ENCODE measurements at places on chromosomes 7 and 10.

- no peak for DNase-seq
Observed at GRCh38 chr10:46247181-46247475, 39.7 kb upstream of the ANTXRL start.

- DNase-seq = no peak
Observed at GRCh38 chr10:76185471-76186301, 754.3 kb downstream of the LRMDA start.

- no peak for DNase-seq
Observed at GRCh38 chr7:134359787-134360432, 43.2 kb upstream of the SLC35B4 start.

- no peak for DNase-seq
Observed at GRCh38 chr10:35387768-35388167, 51.5 kb downstream of the CCNY start.

- DNase-seq = no peak
Observed at GRCh38 chr7:27581119-27581518, 81.6 kb downstream of the HIBADH start.

- DNase-seq = no peak
Observed at GRCh38 chr10:11813177-11813576, 10.0 kb upstream of the PROSER2 start.

DNA sequence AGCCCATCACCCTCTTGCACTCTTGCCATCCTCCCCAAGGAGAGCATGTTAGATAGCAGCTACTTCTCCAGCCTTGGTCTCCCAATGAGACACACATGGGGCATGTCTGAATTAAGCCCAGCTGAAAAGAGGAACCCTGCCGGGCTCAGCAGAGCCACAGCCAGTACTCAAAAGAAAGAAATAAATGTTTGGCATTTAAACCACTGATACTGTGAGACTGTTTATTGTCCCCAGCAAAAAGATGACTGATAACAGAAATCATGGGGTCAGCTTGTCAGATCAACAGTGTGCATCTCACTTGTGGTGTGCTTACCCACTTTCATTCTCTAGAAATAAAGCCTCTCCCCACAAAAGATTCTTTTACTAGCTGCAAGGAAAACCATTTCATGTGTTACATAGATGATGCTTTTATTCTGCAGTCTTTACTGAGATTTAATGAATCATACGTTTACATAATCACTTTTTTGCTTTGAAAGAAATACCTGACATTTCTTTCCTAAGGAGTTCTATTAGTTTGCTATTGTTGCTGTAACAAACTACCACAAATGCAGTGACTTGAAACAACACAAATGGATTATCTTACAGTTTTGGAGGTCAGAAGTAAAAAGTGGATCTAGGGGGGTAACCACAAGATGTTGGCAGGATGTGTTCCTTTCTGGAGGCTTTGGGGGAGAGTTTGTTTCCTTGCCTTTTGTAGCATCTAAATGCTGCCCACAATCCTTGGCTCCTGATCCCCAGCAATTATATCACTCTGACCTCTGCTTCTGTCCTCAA, 20.9 kb downstream of the ANKRD7 start:
- DNase-seq = no peak

Data from mesothelial cell of epicardium (in vitro differentiated cells).